ENCODE measurements at places on chromosomes 12 and 14. TPM values are rescaled to one million over a fixed set of nuclear protein-coding genes. Genes with fewer than 3 reads are reported as not detected.

DNA sequence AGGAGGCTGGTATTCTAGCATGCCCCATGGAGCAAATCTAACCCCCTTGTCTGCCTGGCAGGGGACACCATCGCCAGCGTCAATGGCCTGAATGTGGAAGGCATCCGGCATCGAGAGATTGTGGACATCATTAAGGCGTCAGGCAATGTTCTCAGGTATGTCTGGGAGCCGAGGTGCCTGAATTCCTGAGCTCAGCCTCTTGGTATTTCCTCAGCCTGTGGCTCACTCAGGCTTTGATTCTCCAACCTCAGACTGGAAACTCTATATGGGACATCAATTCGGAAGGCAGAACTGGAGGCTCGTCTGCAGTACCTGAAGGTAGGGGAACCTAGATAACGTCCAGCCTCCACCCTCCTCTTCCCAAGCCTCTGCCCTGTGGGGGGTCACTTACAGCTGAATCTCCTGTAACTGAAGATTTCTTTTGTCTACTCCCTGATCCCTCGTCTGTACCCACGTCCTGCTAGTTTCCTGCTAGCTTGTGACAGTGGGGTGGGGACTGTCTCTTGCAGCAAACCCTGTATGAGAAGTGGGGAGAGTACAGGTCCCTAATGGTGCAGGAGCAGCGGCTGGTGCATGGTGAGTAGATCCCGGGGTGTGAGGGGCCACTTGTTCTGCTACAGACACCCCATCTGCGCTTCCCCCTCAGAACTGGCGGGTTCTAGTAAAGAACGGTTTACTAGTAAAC is 7.0 kb downstream of the TAMALIN start:
- no peak for DNase-seq

GRCh38 chr12:16027002-16027401 is 115.9 kb downstream of the DERA start:
- no peak for DNase-seq

DNA sequence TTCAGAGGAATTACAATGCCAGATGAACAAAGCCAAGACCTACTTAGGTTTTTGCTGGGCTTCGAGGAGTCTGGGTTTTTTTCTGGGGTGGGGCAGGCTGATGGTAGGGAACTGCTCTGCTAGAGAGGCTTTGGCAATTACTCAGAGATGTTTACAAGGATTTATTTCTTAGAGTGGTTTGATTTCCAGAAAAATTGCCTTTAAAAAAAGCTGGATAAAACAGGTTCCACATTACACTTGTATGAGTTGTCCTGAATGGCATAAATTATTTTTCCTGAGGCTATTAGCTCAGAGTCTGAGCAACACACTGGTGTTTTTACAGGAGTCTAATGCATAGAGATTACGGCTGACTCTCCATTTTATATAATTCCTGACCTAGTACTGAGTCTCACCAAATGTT is 118.5 kb upstream of the FRMD6 start:
- peak; percentile 30 for DNase-seq

DNA sequence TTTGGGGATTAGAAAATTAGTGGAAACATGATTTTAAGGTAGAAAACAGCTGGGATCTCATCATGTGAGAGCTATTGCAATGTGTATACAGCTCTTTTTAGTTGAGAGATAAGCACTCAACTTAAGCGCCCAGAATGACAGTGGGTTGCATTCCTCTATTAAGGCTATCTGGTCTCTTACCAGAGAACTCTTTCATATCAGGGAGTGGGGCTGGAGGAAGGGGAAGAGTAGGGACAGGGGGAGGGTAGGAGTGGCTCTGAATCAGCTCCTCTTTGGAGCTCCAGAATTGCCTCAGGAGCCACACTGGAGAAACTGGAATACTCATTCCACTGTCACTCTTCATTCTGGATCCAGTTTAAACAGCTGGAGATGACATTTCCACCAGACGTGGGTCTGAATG is 9.2 kb upstream of the PLEKHG3 start:
- no peak for DNase-seq

DNA sequence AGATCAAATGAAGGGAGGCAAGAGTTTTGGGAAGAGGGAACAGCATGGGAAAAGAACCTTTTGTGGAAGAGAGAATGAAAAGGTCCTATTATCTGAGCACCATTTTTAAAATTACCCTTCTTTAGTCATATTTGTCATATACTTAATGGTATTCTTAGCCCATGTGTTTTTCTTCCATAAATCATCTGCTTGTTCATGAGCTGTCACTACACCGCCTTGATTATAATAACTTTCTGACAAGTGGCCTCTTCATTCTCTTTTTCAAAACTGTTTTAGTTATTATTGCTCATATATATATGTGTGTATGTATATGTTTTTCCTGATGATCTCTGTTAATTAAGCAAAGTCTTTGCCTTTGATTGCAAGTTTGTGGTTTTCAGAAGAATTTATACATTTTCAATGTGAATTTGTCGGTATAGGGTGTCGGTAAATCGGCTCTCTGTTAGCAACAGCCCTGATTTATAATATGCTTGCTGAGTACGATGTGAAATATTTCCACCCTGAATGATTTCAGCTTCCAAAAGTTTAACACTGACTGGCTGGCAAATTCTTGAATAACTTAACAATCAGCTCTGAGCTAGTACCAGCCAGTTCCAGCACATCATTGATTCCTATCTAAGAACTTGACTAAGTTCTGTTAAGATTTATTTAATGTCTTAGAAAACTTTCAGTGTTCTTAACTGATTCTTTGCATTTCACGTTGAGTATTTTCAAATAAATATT is 49.2 kb downstream of the GUCY2C start:
- no peak for DNase-seq

GRCh38 chr12:44247588-44247987 is 411.7 kb downstream of the TMEM117 start:
- DNase-seq = no peak

DNA sequence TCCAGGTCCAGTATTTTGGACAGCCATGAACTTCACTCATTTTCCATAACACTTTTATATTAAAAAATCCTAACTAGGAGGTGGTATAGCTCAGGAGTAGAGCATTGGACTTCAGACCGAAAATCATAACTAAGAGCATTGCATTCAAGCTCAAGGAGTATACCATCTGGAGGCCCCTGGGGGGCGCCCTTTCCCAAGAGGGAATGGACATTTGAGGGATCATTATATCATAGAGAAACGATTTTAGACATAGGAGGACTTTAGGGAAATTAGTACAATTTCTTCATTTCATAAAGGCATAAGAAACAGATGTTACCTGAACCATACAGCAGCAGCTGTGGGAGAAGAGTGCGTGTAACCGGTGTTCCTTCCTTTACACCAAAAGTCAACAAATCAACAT is 5.2 kb upstream of the ATG14 start:
- DNase-seq = no peak

OR10AD1 gene
- total RNA-seq = not detected

IFI27L1 gene
- total RNA-seq = 8.3 TPM

CCDC197 gene
- not detected for total RNA-seq

Data from lung microvascular endothelial cell (primary cell).